ENCODE measurements at places on chromosomes 4 and X.

- no peak for DNase-seq
Measured at GRCh38 chr4:94551643-94552564, 100.2 kb downstream of the PDLIM5 start.

DNA sequence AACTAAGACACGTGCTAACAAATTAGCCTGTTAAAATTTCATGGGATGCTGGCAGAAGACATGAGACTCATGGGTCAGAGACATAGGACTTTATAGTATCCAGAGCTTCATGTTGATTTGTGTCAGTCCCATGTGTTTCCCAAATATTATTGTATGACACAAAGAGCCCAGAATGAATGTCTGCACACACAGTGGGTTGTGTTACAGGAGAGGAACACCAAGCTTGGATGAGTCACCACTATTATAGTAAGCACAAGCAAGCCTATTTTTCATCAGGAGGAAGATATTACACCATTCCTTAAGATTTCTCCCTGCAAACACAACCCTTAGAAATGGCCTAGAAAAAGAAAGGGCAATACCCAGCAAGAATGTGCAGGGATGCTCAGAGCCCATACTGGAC lies 15.4 kb downstream of the BBS12 start:
- no peak for DNase-seq

DNA sequence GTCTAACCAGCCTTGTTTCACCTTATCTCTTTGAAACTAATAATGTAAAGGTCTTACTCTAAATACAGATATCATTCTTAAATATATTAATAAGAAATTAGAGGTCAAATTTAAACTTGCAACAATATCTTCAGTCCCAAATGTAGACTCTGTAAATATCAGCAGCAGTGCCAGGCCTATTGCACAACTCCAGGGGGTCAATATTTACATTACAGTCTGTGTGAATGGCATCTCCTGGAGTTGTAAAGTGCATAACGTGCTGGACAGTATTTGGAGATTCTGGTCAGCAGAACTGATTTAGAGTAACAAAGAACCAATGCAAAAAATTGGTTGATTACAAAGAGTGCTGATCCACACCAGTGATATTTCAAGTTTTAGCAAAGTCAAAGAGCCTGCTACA lies 1225.9 kb downstream of the PCDH19 start:
- DNase-seq = no peak

DNA sequence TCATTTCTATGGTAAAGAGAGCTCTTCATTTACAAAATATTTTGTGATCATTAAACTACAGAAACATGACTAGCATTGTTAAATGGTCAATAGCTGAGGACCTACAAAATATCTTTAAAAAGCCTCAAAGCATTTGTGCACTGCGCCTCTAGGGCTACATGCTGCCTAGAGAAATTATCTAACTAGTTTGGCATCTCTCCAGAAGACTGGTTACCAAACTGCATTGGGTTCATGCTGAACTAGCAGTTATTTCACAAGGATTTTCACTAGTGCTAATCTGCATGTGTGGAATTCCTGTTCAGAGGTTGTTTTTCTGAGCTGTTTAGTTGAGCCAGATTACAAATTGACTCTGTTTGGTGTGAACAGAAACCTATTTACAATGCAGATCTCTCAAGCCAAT lies 58.5 kb upstream of the PITX2 start:
- no peak for DNase-seq

GRCh38 chrX:21354725-21355124 lies 19.5 kb upstream of the CNKSR2 start:
- peak; percentile 19 for DNase-seq

DNA sequence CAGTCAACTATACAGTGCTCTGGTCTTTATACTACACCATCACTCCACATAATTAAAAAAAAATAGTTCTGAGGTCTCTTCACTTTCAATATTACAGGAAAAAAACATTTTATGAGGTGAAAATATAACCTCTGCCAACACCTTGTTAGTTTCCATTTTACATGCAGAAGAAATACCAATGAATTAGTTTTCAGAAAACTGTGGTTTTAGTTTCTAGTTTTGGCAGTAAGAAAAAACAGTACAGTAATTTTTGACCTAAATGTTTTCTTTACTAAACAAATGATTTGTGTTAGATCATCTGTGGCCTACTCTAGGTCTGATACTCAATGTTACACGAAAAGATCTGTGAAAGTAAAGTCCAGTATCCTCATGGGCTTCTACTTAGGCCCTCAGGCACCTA lies 10.0 kb downstream of the SULT1E1 start:
- no peak for DNase-seq

- DNase-seq = no peak
Measured at GRCh38 chr4:3340038-3340699, 47.3 kb downstream of the RGS12 start.

GRCh38 chr4:115664285-115664684 lies 550.9 kb upstream of the NDST4 start:
- peak; percentile 23 for DNase-seq

DNA sequence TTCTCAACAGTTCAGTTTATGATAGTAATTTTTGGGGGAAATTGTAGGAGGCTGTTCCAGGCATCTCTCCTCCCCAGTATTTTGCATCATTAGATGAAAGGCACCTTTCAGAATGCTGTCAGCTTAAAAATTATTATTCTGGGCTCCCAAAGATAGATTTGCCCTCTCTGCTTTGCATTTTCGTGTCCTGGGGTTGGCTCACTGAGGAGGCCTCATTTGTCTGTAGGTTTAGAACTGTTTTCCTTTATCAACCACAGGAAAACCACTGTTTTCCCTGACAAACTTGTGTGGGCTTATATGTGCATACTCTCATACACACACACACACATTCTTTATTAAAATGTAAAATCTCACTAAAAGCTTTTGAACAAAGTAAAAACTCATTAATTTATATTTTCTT lies 197.2 kb upstream of the VCX3A start:
- DNase-seq = no peak

DNA sequence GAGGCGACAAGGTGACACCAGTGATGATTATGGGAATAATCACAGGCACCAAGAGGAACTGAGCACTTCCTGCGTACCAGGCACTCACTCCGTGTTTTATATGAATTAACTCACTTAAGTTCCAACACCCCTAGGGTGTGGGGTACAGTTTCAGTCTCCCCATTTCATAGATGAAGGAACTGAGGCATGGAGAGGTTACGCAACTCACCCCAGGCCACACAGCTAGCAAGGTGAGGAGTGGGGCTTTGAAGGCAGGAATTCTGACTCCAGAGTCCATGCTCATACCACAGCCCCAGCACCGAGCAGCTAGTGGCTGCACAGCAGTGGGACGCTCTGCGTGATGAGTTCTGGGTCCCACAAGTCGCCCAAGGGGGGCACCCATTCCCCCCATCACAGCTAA lies 29.9 kb downstream of the PPP2R2C start:
- no peak for DNase-seq

DNA sequence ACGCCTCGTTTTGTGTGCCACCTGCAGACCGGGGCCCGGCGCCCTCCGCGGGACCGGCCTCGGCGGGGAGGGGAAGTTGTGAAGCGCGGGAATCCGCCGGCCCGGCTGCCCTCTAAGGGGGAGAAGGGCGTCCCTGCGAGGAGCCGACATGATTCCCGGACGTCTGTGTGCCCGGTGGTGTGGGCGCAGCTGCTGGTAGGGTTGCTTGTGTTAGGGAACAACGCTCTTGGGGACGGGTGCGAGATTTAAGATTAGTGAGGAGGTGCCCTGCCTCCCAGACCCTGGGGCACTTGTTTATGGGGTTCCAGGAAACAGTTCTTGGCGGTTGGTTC lies 627 bp downstream of the CDKN2AIP start:
- peak; percentile 70 for DNase-seq

- DNase-seq = no peak
Measured at GRCh38 chr4:169283114-169283509, 12.4 kb upstream of the SH3RF1 start.

- no peak for DNase-seq
Measured at GRCh38 chr4:89929425-89930159, 34.9 kb downstream of the MMRN1 start.

DNA sequence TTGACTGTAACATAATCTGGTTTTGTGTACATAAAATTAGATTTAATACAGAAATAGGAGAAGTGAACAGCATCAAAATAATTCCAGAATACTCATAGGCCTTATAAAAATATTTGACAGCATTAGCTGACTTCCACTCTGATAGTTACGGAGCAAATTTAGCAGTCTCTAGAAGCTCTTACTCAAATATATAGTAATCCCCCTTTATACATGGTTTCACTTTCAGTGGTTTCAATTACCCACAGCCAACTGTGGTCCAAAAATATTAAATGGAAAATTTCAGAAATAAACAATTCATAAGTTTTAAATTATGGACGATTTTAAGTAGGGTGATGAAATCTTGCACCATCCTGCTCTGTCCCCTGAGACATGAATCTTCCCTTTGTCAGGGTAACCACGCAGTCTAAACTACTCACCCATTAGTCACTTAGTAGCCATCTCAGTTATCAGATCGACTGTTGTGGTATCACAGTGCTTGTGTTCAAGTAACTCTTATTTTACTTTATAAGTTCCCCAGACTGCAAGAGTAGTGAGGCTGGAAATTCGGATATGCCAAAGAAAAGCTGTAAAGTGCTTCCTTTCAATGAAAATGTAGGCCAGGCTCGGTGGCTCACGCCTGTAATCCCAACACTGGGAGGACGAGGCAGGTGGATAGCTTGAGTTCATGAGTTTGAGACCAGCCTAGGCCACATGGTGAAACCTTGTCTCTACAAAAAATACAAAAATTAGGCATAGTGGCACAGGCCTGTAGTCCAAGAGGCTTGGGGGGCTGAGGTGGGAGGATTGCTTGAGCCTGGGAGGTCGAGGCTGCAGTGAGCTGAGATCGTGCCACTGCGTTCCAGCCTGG lies 17.2 kb upstream of the RTL9 start:
- no peak for DNase-seq

- no peak for DNase-seq
Measured at GRCh38 chr4:7938266-7938608, 1.4 kb downstream of the AFAP1 start.

DNA sequence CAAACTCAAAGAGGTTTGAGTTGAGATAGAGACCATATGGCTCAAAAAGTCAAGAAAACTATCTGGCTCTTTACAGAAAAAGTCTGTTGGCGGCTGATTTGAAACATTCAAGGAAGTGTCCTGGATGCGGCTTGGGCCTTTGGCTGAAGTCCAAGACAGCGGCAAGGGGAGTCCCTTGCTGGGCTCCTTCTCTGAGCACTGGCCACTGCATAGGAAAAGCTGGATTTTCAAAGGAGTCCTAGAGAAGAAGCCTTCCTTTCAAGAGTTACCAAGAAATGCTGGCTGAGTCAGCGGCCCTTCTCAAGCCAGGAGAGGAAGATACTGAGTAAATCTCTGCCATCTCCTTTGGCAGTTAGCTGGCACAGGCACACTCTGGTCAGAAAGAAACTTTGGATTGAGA lies 12.1 kb downstream of the APLN start:
- no peak for DNase-seq

DNA sequence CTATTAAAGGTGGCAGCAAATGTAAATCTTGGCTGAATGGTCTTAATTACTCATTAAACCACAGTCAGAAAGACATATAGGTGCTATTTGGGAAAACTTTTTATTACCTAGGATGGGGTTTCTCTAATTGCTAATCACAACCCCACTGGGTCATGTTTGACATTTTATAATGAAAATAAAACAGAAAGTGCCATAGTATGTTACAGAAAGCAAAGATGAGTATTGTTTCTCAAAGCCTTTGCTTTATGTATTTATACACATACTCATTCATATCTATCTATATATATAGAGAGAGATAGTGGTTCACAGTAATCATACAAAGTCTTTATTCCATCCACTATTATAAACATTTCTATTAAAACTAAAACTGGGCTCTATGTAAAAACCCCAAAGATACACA lies 18.2 kb downstream of the TMEM184C start:
- DNase-seq = no peak

- DNase-seq = no peak
Measured at GRCh38 chr4:139691-140090, 15.4 kb downstream of the ZNF718 start.

DNA sequence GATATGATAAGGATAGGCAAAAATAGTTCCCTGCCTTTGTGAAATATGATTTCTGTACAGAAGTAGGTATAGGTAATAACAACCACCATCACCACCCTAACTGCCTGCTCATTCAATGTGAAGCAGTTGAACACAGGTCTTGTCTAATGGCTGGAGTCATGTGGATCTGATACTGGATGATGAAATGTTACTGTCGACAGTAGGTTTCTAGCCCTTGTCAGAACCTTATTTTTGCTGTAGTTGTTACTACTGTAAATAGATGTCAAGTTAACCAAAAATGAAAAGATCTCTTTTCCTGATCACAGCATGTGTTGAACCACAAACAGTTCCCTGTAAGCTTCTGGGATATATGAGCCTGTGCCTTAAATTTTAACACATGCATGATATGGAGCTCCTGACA lies 142.9 kb downstream of the FRAS1 start:
- no peak for DNase-seq

GRCh38 chr4:110020646-110021443 lies 108.2 kb downstream of the EGF start:
- no peak for DNase-seq

- DNase-seq = no peak
Measured at GRCh38 chr4:25670991-25671390, 15.3 kb downstream of the SLC34A2 start.

DNA sequence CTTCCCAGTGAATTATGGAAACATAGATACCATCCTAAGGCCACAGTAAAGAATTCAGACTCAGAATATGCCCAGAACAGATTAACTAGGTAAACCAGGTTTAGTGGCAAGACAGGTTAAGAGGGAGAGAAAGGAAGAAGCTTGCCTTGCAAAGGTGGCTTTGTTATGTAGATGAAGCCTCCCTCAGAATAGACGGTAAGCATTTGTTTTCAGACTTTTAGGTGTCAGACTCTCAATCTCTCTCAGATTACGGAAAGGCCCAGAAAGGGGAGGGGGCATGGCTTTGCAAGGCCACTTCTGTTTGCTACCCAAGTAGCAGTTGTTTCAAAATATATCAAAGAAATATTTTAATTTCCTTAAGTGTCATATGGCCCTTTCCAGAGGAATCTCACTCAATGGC lies 457.1 kb upstream of the BOD1L1 start:
- DNase-seq = no peak

GRCh38 chr4:185640811-185641675 lies 105.7 kb upstream of the PDLIM3 start:
- peak; percentile 11 for DNase-seq

- no peak for DNase-seq
Measured at GRCh38 chr4:88535090-88535755, 11.6 kb upstream of the PYURF start.

DNA sequence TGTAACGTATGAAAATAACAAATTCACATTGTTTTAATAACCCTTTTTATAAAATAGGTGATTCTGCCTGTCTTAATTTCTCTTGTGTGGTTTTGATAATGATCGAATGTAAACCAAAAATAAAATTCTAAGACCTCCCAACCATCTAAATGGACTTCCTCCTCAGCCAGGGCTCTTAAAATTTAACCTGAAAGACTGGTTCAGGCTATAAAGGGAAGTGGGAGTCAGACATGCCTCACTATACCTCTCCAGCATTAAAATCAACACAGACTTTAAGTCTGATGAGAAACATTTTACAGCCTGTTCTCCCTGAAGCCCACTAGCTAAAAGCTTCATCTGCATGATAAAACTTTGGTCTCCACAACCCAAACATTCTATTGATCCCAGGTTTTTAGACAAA lies 97.6 kb upstream of the STIM2 start:
- DNase-seq = no peak

GRCh38 chr4:123300222-123301039 lies 96.2 kb upstream of the SPRY1 start:
- DNase-seq = peak; percentile 2
